ENCODE measurements at places on chromosomes 11 and 22.

DNA sequence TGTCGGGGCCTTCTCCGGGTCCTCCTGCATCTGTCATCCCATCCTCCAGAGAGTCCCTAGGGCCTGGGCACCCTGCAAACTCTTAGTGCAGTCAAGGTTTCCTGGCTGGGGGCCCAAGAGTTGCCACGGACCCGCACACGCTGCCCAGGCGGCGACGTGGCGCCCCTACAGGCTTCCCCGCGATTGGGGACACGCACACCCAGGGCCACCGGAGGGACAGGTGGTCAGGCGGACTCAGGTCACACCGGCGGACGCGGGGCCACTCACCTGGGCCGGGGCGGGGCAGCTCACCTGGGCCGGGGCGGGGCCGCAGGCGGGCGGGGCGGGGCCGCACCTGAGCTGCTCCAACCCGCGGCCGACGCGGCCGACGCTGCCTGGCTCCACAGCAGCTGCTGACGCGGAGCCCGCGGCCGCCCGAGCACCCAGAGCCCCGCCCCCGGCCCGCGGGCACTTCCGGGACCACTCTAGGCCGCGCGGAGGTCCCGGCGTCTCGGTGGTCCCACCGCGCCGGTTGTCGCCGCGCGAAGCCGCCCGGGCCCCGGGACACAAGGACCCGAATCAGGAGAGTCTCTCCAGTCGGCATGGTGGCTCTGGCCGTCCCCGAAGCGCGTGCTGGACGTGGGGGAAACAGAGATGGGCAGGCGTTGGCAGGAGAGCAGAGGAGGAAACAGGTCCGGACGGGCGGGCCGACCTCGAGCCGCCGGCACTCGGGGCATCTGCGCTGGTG is at the start of gene ZNF70:
TSS of gene ZNF70 (minus strand) at position 399 of the 727 bp plus-strand sequence. CDS start 5,972 bp downstream, outside the sequence.
- peak; percentile 76 for DNase-seq

- DNase-seq: no peak
Observed at GRCh38 chr11:123601136-123601535, 53.3 kb downstream of the SCN3B start.

DNA sequence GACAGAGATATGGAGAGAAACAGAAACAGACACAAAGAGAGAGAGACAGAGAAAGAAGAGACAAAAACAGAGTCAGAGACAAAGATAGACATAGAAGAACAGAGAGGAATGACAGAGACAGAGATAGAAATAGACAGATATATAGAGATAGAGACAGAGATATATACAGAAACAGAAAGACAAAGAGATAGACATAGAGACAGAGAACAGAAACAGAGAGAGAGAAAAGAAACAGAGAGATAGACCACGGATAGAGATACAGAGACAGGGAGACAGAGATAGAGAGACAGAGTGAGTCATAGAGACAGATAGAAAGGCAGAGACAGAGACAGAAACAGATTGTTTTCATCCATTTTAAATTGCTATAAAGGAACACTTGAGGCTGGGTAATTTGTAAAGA is 12.3 kb upstream of the MPEG1 start:
- DNase-seq: no peak

DNA sequence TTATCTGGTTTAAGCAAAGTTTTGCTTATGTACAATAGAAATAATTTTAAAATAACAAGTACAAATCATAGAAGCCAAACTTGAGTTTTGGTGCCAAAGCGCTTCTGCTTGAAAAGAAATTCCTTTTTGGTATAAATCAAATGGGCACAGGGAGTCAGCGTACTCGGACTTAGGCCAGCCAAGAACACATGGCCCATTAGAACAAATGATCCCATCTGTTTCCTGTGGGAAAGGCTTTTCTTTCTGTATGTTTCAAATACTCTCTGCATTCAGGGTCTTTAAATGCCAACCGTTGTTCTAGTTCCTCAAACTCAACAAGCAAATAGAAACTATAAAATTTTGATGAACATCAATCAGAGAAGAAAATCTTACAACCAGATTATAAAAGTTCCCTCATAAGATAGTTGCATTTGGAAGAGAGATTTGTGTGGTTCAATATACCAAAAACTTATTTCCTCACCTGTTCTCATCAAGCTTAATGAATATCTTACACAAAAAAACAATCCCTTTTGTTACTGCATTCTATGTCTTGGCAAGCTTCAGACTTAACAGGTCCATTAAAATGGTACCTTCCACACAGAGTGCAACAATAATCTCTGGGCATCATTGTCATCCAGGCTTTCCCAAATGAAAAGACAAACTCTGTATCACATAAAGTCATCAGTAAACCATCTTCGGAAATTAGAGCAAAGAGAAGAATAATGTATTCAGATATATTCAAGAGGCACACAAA is 739.8 kb upstream of the API5 start:
- no peak for DNase-seq

- DNase-seq: peak; percentile 60
Observed at GRCh38 chr22:23289851-23290724, 109.8 kb downstream of the BCR start.

- no peak for DNase-seq
Observed at GRCh38 chr11:12626616-12627015, 47.6 kb upstream of the TEAD1 start.

DNA sequence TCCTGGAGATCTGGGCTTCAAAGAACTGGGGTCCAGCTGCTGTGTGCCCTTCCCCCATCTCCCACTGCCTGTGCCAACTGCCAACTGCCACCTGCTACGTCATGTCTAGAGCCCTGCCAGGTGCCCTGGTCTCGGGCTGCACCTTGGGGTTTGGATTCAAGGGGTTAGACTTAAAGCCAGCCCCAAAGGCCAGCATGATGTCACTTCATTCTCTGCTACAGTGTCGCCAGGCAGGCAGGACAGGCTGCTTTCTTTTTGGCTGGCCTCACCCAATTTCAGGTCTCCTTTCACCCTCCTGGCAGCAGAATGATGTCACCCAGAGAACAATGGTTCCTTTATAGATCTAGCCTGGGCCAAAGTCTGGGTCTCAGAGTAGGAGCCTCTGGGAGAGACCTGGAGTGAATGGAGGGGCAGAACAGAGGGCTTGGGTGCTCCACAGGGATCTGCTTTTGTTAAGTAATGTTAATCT is 79.5 kb upstream of the CRYBB3 start:
- no peak for DNase-seq

DNA sequence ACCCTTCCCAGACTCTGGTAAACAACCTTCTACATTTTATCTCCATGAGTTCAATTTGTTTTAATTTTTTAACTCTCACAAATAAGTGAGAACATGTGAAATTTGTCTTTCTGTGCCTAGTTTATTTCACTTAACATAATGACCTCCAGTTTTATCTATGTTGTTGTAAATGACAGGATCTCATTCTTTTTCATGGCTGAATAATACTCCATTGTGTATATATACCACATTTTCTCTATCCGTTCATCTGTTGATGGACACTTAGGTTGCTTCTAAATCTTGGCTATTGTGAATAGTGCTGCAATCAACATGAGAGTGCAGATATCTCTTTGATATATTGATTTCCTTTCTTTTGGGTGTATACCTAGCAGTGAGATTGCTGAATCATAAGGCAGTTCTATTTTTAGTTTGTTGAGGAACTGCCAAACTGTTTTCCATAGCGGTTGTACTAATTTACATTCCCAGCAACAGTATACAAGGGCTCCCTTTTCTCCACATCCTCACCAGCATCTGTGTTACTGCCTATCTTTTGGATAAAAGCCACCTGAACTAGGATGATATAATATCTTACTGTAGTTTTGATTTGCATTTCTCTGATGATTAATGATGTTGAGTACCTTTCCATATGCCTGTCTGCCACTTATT is 93.9 kb downstream of the ATG16L2 start:
- no peak for DNase-seq

All from suppressor macrophage (primary cell).